ENCODE measurements at places on chromosomes 1 and 21.
A peak's percentile ranks its signal among the peaks of the same experiment; 100 is the strongest.

DNA sequence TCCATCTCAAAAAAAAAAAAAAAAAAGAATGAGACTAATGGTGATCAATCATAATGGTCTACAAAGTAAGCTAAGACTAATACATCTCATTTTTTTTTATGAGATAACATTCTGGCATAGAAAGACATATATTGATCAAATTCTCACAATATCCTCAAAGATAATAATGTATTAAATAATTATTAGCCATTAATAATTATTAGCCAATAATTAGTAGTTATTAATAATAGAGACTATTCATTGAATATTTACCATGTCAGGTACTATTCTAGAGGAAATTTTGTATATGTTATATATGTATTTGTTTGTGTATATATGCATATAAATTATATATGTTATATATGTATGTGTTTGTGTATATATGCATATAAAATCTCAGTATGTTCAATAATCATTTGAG is 137.7 kb upstream of the PTBP2 start:
- DNase-seq = no peak

GRCh38 chr1:91091812-91092211 is 70.0 kb upstream of the ZNF644 start:
- DNase-seq = no peak

GRCh38 chr21:34968414-34969333 is 80.4 kb downstream of the RUNX1 start:
- DNase-seq = peak; percentile 65

DNA sequence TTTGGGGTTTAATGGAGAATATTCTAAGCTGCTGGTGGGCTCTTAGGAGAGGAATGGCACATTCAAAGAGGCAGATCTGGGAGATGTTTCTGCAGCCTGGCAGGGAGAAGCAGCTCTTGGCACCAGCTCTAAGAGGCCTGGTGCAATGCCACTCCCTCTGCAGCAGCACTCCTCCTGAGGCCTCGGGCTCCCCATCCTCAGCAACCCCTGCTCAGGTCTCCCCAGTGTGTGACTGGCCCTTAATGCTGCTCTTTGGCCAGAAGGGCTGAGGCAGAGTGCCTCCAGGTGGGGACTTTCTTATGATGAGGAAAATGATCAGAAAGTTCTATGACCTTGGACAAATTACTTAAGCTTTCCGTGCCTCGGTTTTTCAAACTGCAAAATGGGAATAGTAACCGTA is 55.5 kb downstream of the MAB21L3 start:
- no peak for DNase-seq

DNA sequence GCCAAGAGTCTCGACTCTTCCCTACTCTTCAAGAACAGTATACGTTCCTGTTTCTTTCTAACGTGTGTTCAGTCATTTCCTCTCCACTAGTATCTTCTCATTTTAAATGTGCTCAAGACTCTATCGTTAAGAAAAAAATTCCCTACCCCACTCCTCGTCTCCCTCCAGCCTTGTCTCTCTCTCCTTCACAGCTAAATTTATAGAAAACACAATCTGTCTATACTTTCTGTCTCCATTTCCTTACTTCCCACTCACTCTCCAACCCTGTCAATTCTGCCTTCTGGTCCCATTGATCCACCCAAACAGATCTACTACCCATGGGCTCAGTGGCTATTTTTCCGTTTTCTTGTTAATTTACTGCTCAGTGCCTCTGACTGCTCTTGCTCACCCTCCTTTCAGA is 75.3 kb downstream of the CSMD2 start:
- no peak for DNase-seq

GRCh38 chr1:248852481-248853405 is 6.1 kb downstream of the ZNF692 start:
- DNase-seq = no peak

- DNase-seq = no peak
These were observed 4.6 kb upstream of the FOXE3 start for GRCh38 chr1:47411436-47411835.
